ENCODE measurements at places on chromosomes 4 and X.

DNA sequence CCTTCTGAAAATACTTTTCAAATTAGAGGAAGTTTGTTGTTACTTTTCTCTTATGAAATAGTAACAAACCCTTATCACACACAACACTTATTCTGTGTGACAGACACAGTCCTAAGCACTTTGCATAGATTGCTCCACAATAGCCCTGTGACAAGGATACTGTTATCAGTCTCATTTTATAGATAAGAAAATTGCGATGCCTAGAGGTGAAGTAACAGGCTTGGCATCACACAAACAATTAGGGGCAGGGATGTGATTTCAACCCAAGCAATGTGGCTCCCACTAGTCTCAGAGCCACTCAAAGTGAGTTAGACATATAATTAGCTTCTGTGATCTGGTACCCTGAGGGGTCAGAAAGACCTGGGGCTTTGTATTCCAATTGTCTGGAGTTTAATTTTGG, 339.9 kb downstream of the FBXO8 start:
- no peak for DNase-seq

DNA sequence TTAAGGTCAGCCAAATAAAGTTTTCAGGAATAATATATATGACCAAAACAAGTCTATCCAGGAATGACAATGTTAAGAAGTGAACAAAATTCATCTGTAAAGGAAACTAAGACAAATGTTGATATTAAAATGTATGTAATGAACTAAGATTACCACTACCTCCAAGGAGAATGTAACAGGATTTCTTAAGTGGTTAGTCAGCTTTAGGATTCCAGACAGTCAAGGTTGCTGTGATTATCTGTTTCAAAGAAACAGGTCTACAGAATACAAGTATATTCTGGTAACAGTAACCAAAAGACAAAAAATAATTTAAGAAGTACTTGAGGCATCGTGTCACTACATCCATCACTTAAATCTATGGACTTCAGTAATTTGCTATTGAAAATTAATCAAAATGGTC, 172.8 kb downstream of the SCFD2 start:
- DNase-seq: no peak

DNA sequence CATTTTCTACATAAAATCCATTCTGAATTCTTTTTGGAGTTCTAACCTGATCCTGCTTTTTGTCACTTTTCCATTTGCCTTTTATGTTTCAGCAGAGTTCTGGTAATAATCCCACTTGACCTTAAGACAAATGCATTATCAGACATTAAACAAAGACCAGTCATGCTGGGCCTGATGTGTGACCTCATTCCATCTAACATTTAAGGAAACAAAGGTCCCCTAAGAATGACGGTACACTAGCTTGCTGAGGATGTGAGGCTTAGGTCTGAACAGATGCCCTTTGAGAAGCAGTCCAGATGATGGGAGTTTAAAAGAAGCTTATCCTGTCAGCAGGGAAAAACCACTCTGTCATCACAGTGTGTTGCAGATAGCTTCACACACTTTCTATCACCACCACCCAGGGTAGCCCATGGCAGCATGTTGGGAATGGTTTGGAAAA, 38.1 kb upstream of the PDE5A start:
- DNase-seq: no peak

- no peak for DNase-seq
Measured at GRCh38 chrX:148577741-148578140, 77.3 kb downstream of the AFF2 start.

DNA sequence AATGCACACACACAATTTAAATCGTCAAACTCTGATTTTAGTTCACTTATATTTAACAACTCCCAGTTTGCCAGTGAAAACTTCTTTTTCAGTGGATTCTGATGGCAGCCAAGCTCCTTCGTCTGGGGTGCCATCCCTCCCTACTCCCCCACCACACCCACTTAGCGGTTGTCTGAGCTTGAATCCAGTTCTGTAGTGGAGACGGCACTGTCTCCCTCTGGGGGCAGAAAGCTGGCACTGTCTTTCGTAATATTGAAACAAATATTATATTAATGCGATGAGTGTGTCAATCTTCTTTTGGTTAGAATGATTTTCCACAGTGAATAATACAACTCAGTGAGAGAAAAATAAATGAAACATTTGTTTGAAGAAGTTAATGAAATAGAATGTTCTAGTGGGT, 5.4 kb downstream of the MEPE start:
- DNase-seq: no peak

DNA sequence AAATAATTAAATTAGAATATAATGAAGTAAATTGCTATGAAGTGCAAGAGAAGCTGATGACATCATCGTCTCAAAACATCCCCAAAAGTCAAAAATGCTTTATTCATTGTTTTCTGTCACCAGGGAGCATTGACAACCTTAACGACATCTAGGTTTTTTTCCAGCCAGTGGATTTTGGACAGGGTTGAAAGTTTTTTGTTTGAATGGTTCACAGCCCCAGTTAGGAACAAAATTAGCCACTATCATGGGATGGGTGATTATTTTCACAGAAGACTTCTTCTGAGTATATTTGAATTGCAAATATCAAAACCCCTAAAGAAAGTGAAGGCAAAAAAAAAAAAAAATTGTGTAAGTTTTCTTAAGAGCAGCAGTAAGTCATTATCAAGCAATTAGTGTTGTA, 826.1 kb downstream of the STPG2 start:
- no peak for DNase-seq

DNA sequence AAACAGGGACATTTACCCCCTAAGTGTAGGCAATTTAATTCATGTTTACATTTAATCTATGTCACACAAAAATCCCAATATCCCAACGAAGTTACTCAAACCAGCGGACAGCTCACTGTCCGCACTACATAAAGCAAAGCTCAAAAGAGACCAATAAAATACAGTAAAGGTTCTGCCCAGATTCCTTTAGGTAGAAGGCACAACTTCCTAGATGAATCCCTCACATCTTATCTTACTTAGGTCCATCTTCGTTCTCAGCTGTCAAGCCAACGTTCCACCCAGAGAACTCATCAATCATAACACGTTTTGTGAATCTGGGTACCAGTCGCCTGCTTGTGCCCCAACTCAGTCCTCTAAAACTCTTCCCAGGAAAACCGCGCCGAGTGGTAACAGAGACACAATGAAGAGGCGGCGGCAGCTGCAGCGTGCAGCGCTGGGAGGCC, 1.7 kb downstream of the HNRNPDL start:
- no peak for DNase-seq

- no peak for DNase-seq
Measured at GRCh38 chr4:183106839-183107238, 7.8 kb downstream of the WWC2 start.

DNA sequence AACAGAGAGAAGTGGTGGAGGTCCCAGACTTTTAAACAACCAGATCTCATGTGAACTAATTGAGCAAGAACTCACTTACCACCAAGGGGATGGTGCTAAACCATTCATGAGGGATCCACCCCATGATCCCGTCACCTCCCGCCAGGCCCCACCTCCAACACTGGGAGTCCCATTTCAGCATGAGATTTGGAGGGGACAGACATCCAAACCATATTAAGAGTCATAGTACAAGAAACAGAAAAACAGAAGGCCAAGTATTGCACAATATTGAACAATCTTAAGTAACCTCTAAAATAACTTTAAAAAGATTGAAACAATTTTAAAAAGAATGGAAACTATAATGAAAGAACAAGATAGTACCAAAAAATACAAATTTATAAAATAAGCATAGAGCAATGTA, 110.0 kb downstream of the CBR4 start:
- peak; percentile 66 for DNase-seq

DNA sequence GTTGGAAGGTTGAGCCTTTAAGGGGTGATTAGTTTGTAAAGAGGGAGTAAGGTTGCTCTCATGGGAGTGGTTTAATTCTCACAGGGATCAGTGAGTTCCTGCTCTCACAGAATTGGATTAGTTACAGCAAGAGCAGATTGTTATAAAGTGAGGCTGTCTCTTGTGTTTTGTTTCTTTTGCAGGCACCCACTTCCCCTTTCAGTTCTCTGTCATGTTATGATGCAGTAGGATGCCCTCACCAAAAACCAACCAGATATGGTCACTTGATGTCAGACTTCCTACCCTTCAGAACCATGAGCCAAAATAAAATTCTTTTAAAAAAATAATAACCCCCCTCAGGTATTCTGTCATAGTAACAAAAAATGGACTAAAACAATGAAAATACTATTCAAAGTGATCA, 19.9 kb upstream of the IGSF1 start:
- peak; percentile 32 for DNase-seq

GRCh38 chrX:107687445-107687844, 59.1 kb downstream of the PRPS1 start:
- no peak for DNase-seq

GRCh38 chr4:72376901-72377300, 192.1 kb downstream of the ADAMTS3 start:
- DNase-seq: no peak

- no peak for DNase-seq
Measured at GRCh38 chr4:121555315-121556107, 141.3 kb downstream of the ANXA5 start.

GRCh38 chr4:6200011-6200921, at the start of gene JAKMIP1:
JAKMIP1 (minus strand) TSS chr4:6200549; CDS start chr4:6112850, 87,699 bp downstream.
- DNase-seq: no peak

DNA sequence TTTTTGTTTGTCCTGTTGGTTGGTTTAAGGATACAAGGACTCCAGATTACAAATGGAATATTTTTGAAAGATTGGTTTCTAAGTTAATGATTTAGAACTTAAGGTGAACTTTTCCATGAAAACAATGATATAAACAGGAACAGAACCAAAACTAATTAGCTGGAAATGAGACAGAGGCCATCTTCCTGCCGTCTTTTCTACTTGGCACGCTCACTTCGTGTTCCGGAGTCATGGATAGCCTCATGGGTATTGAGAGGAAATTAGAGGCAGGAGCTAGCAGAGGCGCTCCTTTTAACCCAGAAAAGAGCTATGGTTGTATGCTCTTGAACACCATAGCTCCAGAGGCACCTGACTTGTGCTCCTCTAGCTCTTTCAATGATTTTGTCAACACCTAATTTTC, 2.4 kb downstream of the FAM241A start:
- DNase-seq: no peak

DNA sequence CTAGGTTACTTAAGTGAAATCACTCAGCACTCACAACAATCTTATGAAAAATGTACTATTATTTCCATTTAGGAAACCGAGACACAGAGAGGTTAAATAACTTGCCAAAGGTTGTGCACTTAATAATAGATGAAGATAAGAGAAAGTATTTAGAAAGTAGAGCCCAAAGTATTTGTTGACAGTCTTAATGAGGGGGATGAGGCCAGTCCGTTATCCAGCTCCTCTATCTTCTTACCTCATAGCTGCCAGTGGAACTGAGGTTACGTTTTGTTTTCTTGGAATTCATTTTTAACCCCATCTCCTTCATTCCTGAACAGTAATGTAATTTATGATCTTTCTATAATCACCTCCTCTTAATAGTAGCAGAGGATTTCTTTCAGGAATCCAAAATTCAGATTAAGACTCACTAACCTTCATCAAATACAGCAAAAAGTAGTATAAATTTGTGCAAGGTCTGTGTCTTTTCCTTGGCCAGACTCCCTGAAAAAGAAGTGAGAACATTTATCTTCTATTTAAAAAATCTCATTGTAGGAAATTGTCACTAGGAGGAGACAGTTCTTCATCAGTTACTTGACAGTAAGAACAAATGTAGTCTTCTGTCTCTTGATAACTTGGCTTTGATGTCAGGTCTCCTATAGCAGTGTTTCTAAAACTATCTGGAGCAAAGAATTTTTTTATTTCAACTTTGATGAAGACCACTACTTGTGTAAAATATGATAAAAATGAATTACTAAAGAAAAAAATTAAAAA, 35.5 kb downstream of the F8 start:
- no peak for DNase-seq

DNA sequence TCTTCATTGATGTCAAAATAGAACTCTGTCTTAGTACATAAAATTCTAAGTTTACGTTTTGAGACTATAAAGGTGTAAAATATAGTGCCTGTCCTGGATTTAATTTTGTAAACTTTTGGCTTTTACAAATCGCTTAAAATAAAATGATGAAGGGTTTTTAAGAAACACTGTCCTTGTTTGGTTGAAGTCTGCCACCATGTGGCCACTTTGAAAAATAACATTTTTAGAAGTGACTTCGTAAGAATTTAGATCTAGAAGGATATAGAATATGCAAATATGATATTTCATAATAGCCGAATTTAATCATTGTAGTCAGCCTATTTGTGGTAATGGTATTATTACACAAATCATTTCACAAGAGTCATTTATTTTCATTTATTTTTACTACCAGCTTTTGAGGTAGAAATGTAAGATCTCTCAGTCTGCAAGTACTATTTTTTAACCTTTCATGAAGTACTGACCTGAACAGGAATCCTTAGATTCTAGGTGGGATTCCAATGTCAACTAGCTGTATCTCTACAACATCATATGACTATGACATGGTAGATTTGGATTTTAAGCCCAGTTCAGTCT, 31.0 kb upstream of the FAT4 start:
- peak; percentile 6 for DNase-seq

DNA sequence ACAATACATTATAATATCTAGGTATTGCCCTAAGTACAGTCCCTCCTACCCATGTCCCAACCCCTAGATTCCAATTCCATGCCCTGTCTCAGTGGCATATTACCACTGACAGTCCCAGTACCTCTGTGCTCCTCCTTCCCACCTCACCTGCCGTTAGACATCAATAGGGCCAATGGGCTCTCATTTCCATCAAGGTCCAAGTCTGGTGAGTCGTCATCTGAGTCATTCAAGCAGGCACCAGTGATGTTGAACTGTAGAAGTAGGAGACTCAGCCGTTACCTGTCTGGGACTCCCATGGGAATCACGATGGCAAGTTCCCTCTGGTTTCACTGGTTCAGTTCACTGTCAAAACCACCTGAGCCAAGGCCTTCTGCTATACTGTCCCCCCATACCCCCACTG, 51.7 kb downstream of the PHF8 start:
- no peak for DNase-seq

DNA sequence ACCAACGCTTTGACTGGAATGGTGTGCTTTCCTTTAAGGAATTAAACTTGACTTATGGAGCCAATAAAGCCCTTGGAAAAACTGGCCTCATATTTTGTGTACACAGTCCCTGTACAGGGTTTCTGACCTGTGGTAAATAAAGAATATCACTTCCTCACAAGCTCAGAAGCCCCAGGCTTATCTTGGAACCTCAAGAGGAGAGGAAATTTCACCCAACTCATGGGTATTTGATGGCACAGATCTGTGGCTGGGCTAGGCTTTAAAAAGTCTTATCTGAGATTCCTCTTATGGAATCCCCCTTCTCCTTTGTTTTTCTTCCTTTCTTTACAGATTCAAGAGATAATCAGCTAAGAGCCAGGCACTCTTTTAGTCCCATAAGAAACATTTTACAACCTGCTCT, 89.3 kb upstream of the USP38 start:
- DNase-seq: no peak

Measured in MV-4-11 (cell line).